Myocyte (in vitro differentiated cells): ENCODE measurements at places on chromosomes 6 and 20. TPM values are rescaled to one million over a fixed set of nuclear protein-coding genes. Genes with fewer than 3 reads are reported as not detected.

Gene MYLK2
- 0.10 and 0.13 TPM in 2 replicates for total RNA-seq

Gene RNF182
- total RNA-seq: 8.1 and 8.8 TPM in 2 replicates

Gene AARS2
- total RNA-seq: 6.1 and 6.8 TPM in 2 replicates

Gene PRRT1
- total RNA-seq: not detected in 2 replicates

Gene PNLDC1
- not detected in 2 replicates for total RNA-seq

Gene RCAN2
- 1.2 and 1.4 TPM in 2 replicates for total RNA-seq

Gene PTCHD4
- 19.2 and 26.4 TPM in 2 replicates for total RNA-seq

Gene BTBD3
- 18.6 and 30.5 TPM in 2 replicates for total RNA-seq

Gene OPRM1
- total RNA-seq: not detected in 2 replicates

Gene HAO1
- total RNA-seq: not detected in 2 replicates

Gene GABRR1
- not detected in 2 replicates for total RNA-seq

Gene HTR1B
- 0.48 and 0.73 TPM in 2 replicates for total RNA-seq

Gene RUNX2
- 7.2 and 8.2 TPM in 2 replicates for total RNA-seq

Gene FERMT1
- 2.6 and 5.2 TPM in 2 replicates for total RNA-seq

Gene THBD
- total RNA-seq: 14.2 and 17.9 TPM in 2 replicates

Gene PRKN
- total RNA-seq: 8.9 and 11.6 TPM in 2 replicates

Gene SPINT4
- not detected in 2 replicates for total RNA-seq

Gene TM9SF4
- 41.4 and 46.4 TPM in 2 replicates for total RNA-seq

Gene MCHR2
- not detected in 2 replicates for total RNA-seq

Gene SCGN
- 0.08 TPM in 1 of 2 replicates, not detected in the other for total RNA-seq

Gene PGK2
- not detected in 2 replicates for total RNA-seq

Gene KIAA1755
- 0.16 and 0.57 TPM in 2 replicates for total RNA-seq

Gene RNF144B
- 3.2 and 6.7 TPM in 2 replicates for total RNA-seq

Gene MYCT1
- 0.21 TPM in 1 of 2 replicates, not detected in the other for total RNA-seq

Gene TTLL9
- not detected in 2 replicates for total RNA-seq

Gene MDFI
- not detected in 2 replicates for total RNA-seq

Gene C6orf132
- 0.16 TPM in 2 replicates for total RNA-seq

Gene C20orf204
- 0.45 and 0.47 TPM in 2 replicates for total RNA-seq

Gene RPP40
- 17.1 and 36.7 TPM in 2 replicates for total RNA-seq

Gene CST2
- total RNA-seq: not detected in 2 replicates

Gene BRPF3
- total RNA-seq: 18.5 and 23.2 TPM in 2 replicates
